ENCODE measurements at places on chromosomes 6 and 20. TPM values are rescaled to one million over a fixed set of nuclear protein-coding genes. Genes with fewer than 3 reads are reported as not detected.

Gene RBL1
- total RNA-seq, result 6.6 TPM

Gene PROKR2
- total RNA-seq, result not detected

Gene LAMA5
- total RNA-seq, result 12.8 TPM

Gene BANF2
- not detected for total RNA-seq

Gene SLC32A1
- total RNA-seq, result not detected

Gene LY6G6C
- not detected for total RNA-seq

Gene LTB
- not detected for total RNA-seq

Gene NR2E1
- total RNA-seq, result not detected

Measured in hair follicle dermal papilla cell (primary cell).